Amniotic epithelial cell (primary cell): ENCODE measurements at places on chromosomes 3 and 15.

DNA sequence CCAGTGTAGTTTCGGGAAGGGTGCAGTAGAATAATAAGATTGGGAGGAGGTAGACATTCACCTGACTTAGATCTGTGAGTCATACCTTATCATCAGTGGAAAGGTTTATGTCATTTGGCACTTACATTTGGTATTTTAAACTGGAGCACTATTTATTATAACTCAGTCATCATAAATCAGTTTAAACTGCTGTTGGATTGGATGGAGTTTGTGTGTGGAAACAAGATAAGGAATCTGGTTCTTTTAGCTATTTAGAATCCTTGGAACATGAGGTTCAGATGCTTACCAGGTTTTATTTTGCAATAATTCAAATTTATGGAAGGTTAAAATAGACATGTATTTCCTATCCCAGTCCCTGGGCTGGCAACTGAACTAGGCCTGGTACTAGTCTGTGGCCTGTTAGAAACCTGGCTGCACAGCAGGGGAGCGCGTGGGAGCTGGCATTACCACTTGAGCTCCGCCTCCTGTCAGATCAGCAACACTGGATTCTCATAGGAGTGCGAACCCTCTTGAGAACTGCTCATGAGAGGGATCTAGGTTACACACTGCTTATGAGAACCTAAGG lies 34.5 kb downstream of the ZFAND6 start:
- peak; percentile 98 for DNase-seq

DNA sequence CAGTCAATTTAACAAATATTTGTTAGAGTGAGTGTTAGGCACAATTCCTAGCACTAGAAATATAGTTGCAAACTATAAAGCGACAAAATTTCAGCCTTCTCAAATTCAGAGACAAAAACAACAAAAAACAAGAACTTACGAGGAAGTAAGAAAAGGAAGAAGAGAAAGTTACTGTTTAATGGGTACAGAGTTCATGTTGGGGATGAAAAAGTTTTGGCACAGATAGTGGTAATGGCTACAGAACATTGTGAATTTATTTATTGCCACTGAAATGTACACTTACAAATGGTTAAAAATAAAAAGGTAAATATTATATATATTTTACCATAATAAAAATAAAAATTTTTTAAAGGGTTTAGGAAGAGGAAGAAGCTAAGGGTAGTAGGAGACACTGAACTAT lies 21.3 kb downstream of the CCDC14 start:
- DNase-seq, result no peak

DNA sequence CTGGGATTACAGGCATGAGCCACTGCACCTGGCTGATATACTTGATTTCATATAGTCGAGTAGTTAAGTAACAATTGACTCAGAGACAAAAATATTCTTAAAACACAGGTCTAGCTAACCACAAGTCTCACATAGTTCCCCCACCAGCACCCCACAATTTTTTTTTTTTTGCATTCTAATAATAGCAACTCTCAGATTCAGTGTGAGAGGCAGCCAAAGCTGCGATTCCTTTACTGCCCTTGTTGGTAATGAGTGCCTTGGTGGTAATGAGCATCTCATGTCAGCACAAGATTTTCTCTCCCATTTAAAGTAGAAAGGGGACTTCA lies 72.5 kb downstream of the WWTR1 start:
- DNase-seq, result no peak

- DNase-seq, result no peak
Measured at GRCh38 chr3:140341203-140341602, 336.7 kb upstream of the TRIM42 start.

- DNase-seq, result peak; percentile 87
Measured at GRCh38 chr15:100623301-100623700, 20.9 kb downstream of the ASB7 start.

DNA sequence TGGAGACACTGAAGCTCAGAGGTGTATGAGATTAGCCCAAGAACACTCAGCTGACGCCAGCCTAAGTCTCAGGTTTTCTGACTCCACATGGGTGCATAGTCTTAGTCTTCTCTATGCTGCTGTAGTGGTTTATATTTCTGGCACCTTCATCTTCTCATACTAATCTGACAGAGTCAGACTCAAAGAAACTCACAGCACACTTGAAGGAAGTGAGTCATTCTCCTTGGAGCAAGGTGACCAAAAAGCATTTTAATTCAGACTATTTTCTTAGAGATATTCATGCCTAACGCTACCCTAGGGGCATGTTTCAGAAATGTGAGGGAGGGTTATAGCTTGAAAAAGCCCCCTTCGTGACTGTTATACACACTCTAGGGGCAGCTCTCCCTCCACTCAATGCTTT lies 775.3 kb upstream of the ARPP21 start:
- no peak for DNase-seq

- peak; percentile 29 for DNase-seq
Measured at GRCh38 chr3:120272286-120272685, 12.7 kb downstream of the GPR156 start.

DNA sequence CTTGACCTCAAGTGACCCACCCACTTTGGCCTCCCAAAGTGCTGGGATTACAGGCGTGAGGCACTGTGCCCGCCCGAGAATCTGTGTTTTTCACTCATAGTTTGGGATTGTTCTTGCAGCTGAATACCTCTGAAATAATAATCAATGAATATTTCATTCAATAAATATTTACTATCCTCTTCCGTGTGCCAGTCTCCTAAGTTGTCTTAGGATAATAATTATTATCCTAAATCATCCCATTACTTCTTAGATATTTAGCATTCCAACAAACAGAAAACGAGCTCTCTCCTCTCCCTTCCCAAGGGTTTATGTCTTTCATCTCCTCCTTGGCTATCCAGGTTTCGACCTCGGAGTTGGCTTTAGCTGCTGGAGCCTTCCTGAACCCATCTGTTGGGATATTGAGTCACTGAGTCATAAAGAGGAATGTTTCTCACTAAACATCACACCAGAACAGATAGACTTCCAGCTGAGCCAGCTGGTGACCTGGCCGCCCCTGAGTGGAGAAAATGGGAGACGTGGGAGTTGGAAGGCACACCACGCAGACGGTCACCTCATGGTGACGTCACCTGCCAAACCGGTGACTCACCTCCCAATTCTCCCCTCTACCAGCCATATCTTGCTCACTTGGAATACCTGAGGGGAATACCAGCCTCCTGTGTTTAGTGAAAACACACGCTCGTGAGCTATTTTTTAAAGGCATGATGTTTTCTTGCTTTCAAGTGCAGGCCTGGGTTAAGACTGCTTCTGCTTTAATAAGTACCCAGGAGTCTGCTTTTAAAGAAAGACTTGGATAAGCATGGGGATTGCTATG lies 43.9 kb downstream of the BHLHE40 start:
- peak; percentile 98 for DNase-seq

- peak; percentile 70 for DNase-seq
Measured at GRCh38 chr3:128075522-128076482, 23.6 kb downstream of the SEC61A1 start.

- no peak for DNase-seq
Measured at GRCh38 chr3:36244728-36245127, 135.6 kb upstream of the STAC start.

GRCh38 chr15:63296195-63296594 lies 18.8 kb downstream of the APH1B start:
- DNase-seq, result no peak

DNA sequence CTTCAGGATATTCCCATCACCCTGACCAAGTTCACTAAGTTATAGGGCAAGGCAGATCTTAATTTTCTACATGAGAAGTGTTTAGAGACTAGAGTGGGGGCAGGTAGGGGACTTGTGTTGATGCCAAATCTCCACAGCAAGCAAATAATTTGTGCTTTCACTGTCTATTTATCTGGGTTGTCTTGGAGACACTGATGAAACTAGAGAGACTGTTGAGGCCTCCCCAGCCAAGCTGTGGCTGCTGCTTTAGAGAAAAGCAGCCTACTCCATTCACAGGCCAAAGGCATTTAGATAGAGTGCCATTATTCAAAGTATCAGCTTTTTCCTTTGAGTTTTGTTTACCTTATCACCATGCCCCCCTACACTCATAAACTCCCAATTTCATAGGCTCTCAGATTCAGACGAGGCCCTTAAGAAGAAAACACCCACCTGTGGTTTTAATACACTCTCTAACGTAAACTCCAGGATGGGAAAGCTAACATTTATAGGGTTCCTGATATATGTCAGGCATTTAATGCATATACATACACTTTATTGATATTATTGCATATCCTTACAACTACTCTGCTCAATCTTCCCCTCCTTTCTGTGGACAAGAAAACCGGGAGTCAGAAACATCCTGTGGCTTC lies 130.4 kb upstream of the FOXB1 start:
- no peak for DNase-seq
